ENCODE measurements at places on chromosomes 7 and 10. TPM values are rescaled to one million over a fixed set of nuclear protein-coding genes. Genes with fewer than 3 reads are reported as not detected.

Gene ELAPOR2
- total RNA-seq: 14.0 TPM

Gene SLC39A12
- not detected for total RNA-seq

Gene MYL10
- total RNA-seq: not detected

Gene PAX4
- not detected for total RNA-seq

Gene CCDC201
- not detected for total RNA-seq

Gene PRTFDC1
- total RNA-seq: 10.4 TPM

Gene PON1
- total RNA-seq: not detected

Gene KLF14
- total RNA-seq: 0.11 TPM

Gene MICALL2
- total RNA-seq: 18.7 TPM

Gene CYP3A7
- total RNA-seq: not detected

Gene ABCB1
- total RNA-seq: 3.3 TPM

Gene CREM
- 31.9 TPM for total RNA-seq

Gene CPVL
- 10.4 TPM for total RNA-seq

Gene LIPJ
- 0.11 TPM for total RNA-seq

Gene NAT16
- not detected for total RNA-seq

Gene TMEM176A
- 50.8 TPM for total RNA-seq
